ENCODE measurements at places on chromosomes 5 and 9.

GRCh38 chr9:100601216-100601615, 23.3 kb downstream of the CAVIN4 start:
- peak; percentile 66 for DNase-seq

DNA sequence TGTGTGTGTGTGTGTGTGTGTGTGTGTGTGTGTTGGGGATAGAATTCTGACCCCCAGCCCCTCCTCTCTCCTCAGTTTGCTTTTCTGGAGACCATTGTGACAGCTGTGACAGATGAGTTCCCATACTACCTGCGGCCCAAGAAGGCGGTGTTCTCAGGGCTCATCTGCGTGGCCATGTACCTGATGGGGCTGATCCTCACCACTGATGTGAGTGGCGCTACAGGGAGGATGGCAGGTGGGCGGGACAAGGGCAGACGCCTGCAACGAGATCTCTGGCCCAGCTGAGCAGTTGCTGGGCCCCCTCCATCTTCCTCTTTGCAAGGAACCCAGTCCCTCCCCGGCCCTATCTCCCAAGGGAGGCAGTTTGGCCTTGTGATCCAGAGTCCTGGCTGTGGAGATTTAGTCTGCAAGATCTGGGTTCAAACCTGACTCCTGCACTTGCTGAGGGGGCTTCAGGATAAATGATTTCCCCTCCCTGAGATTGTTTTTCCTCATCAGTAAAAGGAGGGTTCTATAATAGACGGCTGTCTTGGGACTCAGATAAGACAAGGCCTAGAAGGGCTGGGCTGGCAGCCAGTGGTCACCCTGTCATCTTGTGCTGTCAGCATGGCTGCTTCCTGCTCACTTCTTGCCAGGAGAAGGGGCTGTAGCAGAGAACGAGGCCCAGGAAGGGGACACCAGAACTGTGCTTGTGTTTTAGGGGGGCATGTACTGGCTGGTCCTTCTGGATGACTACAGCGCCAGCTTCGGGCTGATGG, 14.1 kb downstream of the SLC6A7 start:
- DNase-seq, result no peak

- DNase-seq, result no peak
These were observed 101.2 kb upstream of the GDNF start for GRCh38 chr5:37940931-37941623.

DNA sequence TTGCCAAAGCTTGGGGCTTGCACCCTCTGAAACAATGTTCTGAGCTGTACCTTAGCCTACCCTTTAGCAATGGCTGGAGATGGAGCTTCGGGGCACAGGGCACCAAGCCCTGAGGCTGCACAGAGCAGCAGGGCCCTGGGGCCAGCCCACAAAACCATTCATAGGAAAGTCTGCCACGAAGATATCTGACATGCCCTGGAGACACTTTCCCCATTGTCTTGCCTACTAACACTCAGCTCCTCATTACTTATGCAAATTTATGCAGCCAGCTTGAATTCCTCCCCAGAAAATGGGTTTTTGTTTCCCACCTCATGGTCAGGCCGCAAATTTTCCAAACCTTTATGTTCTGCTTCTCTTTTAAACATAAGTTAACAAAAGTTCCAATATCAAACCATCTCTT, 105.7 kb downstream of the DTWD2 start:
- no peak for DNase-seq

GRCh38 chr5:139872851-139873794, 77.5 kb downstream of the PSD2 start:
- DNase-seq, result no peak

- DNase-seq, result no peak
These were observed 97.3 kb downstream of the PAPPA start for GRCh38 chr9:116250891-116251290.

GRCh38 chr5:103679873-103680272, 117.3 kb upstream of the NUDT12 start:
- DNase-seq, result no peak

DNA sequence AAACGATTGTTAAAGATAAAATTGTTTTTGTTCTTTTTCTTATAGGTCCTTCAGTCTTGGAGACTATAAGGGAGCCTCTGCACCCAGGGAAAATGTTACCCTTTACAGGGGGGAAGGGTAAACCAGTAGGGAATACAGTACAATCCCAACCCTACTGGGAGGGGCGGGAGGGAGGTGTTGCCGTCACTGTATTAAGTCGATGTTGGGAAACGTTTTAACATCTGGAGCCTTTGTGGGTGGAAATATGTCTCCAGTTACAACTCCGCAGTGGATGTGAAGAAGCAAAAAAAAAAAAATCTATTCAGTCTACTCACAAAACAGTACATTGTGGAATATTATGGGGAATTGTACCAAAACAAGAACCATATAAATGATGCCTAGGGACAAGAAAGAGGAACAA, 47.2 kb upstream of the FCHO2 start:
- DNase-seq, result no peak

- DNase-seq, result no peak
These were observed 1.6 kb downstream of the ACSL6 start for GRCh38 chr5:132009706-132010405.

GRCh38 chr9:5624655-5625054, 4.3 kb upstream of the RIC1 start:
- no peak for DNase-seq

- DNase-seq, result no peak
These were observed 337.1 kb downstream of the GADD45G start for GRCh38 chr9:89941875-89942274.

- no peak for DNase-seq
These were observed 263.5 kb downstream of the CWC27 start for GRCh38 chr5:65032250-65032649.

- no peak for DNase-seq
These were observed 53.7 kb upstream of the TEX48 start for GRCh38 chr9:114735704-114736103.

DNA sequence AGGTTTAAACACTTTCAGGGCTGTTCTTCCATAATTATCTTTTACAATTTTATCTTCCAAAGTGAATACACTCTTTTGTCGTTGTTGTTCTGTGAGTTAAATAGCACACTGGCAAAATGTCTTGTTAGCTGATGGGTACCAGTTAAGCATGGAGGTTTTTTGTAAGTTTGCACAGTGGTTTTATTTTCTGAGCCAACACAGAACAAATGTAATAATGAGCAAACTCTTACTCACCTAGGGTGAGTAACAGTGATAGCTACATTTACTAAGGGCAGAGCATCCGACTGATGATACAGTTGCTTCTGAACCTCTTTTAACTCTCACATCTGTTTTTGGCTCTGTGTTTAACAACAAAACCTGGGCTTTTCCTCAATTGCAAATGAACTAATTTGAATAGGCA, 103.2 kb downstream of the CTNND2 start:
- no peak for DNase-seq

GRCh38 chr9:19440823-19441580, 32.2 kb downstream of the ACER2 start:
- no peak for DNase-seq

DNA sequence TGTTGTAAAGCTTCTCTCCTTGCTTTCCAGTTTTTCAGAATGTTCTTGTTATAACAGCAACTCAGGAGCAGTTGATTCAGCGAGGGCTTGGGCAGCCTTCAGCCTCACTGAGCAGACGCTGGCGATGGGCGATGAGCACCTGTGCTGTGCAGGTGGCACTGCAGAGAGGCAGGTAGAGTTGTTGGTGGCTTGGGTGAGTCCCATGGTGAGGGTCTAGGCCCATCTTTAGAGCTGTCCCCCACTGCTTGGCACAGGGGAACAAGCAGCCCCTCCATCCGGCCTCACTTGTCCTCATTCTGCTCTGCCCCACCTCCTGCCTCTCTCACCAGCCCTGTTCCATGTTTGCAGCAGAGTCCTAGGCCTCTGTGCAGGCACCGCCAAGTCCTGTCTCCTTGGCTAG, 6.1 kb upstream of the CXCL14 start:
- DNase-seq, result no peak

GRCh38 chr5:153135411-153135810, 355.1 kb upstream of the GRIA1 start:
- DNase-seq, result no peak

DNA sequence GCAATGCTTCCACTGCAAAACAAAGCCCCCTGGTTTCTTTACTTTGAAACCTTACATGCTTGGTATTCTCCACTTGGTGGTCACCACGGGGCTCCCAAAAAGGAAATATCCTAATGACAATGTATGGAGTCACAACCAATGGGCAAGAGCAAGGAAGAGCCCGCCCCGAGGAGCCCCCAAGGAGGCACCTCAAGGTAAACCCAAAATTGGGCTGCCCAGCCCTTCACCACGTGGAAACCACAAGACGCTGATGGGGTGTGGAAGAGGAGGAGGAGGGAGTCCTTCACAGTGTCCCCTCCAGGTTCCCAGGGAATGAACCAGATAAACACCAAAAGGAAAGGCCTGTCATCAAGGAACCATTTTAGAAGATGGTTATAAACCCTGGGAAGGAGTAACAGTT, 3.8 kb downstream of the ROR2 start:
- no peak for DNase-seq

DNA sequence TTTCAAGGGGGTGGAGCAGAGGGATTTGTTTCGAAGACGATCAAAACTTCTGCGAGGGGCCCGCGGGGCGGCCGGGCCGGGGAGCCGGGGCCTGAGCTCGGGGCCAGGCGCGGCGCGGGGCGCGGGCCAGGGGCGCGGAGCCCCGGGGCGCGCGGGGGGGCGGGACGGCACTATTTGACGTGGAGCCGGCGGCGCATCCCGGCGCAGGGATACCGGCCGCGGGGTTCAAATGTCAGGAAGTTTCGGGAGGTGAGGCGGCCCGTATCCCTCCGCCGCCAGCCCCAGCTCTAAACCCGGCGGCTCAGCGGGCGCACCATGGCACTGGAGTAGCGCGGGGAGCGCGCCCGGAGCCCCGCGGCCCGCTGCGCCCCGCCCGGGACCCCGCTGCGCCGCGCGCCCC, at the start of gene LMX1B:
LMX1B (plus strand) TSS at position 278 of the 400 bp plus-strand sequence. CDS start 522 bp downstream, outside the sequence.
- no peak for DNase-seq

- DNase-seq, result no peak
These were observed 13.8 kb upstream of the PLEKHG4B start for GRCh38 chr5:77957-78804.

DNA sequence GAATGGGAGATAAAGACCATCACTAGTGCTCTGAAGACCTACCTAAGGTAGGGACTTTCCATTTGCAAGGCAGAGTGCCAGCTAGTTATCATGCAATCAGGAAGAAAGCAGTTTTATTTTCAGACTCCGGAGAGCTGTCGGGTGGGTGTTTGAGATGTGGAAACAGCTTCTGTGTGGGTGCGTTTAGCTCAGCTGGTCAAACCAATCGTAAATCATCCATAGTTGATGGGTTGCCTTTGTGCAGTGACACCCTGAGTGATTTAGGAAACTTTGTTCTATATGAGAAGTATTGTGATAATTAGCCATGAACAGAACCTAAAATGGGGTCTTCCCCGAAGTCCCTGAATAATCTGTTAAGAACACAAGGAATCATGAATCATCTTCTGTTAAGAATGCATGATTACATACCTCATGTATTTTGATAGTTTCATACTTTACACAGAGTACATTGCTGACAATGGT, 284.3 kb downstream of the ARHGAP26 start:
- DNase-seq, result no peak

DNA sequence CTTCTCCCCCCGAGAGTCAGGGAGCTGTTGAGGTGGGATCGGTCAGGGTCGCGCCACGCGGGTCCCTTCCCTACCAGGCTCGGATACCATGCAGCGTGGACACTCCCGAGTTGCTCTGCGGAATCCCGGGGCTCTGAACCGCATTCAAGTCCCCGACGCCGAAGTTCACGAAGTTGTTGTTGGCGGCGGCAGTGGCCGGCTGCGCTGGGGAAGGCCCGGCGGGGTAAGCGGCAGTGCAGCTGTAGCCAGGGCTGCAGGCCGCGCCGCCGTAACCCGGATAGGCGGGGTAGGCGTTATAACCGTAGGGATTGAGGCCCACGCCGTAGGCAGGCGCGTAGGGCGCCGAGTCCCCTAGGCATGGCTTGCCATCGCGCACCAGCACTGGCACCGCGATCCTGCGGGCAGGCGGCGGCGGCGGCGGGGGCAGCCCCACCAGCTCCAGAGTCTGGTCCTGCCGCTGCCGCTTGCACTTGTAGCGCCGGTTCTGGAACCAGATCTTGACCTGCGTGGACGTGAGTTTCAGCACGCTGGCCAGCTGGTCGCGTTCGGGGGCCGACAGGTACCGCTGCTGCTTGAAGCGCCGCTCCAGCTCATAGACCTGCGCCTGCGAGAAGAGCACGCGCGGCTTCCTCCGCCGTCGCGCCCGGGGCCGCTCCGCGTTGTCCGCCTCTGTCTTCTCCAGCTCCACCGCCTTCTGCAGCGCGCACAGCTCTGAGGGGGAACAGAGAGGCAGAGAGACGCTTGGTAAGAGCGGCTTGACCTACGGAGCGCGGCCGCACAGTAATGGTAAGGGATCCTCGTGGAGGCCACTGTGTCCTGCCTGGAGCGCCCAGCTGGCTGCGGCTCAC, 2.3 kb downstream of the NKX2-5 start:
- DNase-seq, result no peak

DNA sequence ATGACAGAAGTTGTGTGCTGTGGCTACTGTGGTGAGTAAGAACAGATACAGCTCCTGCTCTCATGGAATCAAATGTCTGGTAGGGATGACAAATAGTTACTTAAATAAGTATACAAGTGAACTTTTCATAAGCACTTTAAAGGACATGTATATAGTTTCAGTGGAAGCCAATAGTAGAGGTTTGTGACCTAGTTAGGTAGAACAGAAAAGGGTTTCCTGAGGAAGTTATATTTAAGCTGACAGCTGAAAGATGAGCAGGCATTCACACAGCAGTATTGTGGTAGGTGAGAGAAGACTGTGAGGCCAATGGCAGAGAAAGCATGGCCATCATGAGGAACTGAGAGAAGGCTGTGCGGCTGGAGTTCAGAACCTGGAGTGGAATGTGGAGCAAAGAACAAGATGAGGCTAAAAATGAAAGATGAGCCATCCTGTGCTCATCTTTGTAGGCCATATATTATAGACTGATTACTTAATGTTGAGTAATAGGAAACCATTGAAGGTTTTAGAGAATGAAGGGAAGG, 15.4 kb downstream of the FAM174A start:
- DNase-seq, result no peak

DNA sequence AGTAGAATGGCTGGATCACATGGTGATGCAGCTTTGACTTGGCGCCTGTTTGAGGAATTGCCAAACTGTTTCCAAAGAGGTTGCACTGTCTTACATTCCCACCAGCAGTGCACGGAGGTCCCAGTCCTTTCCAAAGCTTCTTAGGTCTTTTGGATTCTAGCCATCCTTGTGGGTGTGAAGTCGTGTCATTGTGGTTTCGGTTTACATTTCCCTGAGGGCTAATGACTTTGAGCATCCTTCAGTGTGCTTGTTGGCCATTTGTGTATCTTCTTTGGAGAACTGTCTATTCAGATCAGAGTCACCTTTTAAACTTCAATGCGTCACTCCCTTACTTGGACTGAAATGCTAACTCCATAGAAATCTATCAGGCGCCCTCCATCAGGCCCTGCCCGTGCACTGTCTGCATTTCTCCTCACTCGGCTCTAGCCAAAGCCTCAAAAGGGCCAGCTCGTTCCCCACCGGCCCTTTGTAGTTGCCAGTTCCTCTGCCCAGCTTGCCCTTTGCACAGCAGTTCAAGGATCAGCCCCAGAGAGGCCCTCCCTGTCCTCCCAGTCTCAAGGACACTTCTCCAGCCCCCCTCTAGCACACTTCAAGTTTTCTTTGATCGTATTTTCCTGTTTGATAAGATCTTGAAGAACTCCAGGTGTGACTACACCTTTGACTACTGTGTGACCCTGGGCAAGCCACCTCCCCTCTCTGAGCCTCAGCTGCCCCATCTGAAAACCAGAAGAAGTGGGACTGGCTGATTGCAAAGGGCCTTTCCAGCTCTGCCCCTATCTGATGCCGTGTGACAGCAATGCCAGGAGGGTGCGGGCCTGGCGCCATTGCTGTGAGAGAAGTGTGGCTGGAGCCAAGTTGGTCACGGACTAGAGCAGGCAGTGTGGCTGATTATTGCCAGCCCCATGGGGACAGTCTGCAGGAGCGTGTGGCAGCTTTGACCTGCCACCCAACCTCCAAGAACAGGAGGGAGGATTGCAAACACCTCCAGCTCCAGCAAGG, 5.6 kb downstream of the HRH2 start:
- no peak for DNase-seq

Measured in nucleus accumbens (tissue), 56 donors.